ENCODE measurements at places on chromosomes 11 and 22.

DNA sequence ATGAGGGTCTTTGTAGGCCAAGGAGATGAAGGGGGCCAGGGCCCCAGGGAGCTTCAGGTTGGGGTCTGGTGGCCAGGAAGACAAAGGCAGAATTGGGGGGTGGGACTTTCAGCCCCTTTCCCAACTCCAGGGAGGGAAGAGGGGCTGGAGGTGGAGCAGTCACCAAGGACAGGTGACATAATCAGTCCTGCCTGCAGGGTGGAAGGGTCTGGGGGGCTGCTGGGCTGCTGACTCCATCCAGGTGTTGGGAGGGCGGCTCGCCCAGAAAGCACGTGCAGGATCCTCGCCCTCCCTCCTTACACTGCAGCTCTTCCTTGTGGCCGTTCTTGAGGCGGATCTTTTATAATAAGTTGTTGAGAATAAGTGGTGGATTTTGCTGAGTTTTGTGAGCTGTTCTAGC, 1491.1 kb downstream of the TBC1D22A start:
- DNase-seq, result no peak

DNA sequence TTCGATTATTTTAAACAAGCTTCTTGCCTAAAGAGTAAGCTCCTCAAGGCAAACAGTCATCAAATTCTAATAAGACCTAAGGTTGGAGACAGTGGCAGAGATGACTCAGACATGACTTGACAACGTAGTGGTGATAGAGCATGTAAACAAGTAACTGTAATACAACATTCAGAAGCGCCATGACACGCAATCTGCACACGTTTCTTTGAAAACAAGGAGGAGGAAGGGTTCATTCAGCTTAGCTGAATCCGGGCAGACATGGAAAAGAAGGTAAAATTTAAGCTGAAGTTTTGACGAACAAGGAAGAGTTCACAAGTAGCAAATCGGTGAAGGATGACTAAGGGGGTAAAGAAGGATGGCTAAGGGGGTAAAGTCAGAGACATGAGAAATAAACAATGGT, 152.4 kb upstream of the ZC3H12C start:
- DNase-seq, result no peak

- no peak for DNase-seq
Observed at GRCh38 chr22:19884161-19884953, 29.7 kb upstream of the GNB1L start.

DNA sequence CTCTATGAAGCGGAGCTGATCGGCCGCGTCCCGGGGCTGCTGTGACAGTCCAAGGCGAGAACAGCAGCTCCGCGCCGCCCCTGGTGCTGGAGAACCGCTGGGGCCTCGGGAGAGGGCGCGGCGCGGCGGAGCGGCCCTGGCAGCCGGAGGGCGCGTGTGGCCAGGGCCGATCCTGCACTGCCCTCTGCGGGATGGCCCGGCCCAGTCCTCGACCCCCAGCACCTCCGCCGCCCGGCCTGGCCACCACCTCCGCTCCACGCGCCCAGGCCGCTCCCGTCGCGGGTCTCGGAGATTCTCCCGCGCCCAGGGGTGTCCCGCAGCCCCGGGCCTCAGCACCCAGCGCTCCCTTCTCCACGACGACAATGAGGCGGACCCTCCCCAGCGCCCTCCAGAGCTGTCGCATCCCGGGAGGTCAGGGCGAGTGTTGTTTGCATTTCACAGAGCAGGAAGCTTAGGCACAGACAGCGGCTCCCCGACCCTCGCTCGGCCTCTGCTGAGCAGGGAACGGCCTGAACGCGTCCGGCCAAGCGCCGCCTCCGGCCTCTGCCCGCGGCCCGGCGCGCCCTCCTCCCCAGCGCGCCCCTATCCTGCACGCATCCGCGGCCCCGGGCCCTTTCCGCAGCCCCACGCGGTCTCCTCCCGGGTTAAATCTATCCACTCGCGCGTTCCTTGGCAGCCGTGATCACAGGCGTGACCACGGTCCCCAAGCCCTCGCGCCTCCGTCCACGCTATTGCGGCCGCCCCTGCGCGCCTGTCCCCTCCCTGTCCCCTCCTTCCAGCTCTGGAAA, 109.7 kb downstream of the WNT7B start:
- DNase-seq, result no peak

DNA sequence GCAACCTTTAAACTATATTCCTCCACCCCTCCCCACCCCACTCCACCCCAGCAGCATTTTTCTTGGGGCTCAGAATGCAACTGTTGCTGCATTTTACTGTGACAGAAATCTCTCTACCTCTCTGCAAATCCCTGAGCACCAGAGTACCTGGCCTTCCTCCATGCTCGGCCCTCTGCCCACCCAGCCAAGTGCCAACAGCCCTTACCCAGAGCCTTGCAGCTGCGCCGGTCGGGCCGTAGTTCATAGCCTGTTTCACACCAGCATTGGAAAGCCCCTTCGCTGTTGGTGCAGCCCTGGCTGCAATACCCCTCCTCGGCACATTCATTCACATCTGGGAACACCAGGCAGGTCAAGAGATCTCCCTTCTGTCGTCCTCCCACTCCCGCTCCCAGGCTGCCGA, 23.4 kb downstream of the LRP4 start:
- no peak for DNase-seq

DNA sequence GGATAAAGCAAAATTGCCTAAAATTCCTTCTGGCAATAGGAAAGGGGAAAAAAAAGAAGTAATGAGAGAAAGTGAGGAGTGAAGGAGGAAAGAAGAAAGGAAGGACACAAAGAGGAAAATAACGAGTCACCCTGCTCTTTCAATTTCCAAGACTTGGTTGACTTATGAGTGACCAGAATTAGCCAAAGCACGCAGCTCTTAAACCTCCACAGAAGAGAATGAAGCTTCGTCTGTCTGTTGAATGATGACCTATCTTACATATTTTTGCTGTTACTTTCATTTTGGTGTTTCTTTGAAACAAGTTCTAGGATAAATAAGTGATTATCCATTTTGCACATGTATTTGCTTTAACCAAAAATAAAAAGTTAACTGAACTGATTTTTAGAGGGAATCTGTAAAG, 728 bp downstream of the MMP27 start:
- no peak for DNase-seq

DNA sequence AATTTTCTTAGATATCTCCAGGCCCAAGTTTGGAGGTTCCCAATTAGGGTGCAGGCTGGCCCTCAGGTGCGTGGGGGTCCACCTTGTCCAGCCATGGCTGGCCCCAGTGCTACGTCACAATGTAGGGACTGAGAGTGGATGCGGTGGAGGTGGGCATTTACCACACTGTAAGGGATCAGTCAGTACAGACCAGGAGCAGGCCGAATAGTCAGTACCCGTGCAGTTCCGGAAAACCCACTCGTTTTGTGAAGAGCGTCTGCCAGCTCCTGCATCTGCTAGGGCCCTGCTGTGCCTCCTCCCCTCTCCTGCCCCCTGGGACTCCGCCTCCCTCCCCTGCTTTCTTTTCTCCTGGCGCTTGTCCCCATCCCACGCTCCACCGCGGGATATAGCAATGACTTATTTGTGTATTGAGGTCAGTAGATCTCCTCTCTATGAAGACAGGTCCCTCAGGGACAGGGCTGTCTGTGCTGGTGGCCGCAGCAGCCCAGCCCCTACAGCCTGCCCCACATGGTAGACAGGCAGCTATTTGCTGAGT, 50.4 kb upstream of the SEPTIN5 start:
- DNase-seq, result peak; percentile 94

- no peak for DNase-seq
Observed at GRCh38 chr11:12531681-12532080, 142.5 kb upstream of the TEAD1 start.

DNA sequence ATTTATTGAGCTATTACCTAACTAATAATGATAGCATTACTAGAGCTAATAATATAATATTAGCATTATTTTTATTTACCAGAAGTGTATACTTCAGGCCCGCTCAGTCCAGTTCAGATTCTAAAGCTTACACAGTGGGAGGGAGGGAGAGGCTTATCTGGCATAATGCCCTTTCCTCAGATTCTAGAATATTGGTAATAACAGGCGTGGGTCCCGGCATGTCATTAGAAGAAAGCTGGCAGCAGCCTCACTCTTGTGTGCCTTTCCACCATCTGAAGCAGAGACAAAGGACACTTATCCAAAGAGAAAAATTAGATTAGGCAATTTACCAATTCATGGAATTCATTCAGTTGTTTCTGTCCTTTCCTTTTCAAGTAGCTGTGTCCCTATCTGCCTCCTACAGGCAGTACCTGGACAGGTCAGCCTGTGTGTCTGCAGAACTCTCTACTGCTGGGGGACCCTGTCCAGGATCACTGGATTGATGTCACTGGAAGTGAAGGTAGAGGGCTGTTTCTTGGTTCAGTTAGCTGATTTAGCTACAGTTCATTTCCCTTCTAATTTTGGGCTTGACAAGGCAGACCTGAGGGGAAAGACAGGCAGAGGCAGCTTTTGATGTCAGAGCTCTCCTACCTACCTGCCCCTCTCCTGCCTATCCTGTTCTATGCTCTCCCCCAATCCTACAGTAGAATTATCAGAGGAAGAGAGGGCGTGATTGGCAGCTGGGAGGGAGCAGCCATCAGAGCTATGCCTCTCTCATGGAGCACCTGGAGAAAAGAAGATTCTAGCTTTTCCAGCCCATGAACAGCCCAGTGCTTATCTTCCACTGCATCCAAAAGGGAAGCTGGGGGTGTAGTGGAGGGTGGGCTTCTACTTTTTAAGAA, 20.3 kb upstream of the CCDC90B start:
- no peak for DNase-seq

GRCh38 chr11:20283475-20283874, 80.0 kb upstream of the HTATIP2 start:
- DNase-seq, result no peak

DNA sequence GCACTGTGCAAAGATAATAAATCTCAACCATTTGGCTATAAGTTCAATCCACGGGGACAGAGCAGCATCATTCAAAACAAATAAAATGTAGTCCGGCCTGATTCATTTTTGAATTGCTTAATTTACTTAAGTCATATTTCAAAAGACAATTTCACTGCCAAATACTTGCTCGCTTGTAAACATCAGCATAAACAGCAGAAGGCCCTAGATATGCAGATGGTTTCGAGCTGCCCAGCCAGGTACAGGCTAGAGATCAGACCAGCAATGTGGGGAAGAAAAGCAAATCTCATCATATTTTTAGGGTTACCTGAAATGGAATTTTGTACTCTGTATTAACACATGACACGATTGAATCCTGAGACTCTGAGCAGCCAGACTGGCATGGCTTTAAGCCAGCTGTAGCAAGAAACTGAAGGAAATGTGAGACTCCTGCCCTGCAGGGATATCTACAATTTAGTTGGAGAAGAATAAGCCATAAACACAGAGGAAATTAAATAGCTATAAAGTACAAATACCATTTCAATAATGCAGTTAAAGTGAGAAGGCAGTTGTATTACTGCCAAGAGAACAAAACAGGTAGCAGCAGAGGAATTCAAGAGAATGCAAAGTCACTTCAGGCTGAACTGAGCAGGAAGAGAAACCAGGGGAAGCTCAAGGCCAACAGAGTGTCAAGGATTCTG, 440.3 kb downstream of the ETS1 start:
- DNase-seq, result no peak

- DNase-seq, result no peak
Observed at GRCh38 chr22:27801202-27801615, 347 bp downstream of the MN1 start.

- DNase-seq, result no peak
Observed at GRCh38 chr11:82539669-82540068, 194.0 kb downstream of the FAM181B start.

DNA sequence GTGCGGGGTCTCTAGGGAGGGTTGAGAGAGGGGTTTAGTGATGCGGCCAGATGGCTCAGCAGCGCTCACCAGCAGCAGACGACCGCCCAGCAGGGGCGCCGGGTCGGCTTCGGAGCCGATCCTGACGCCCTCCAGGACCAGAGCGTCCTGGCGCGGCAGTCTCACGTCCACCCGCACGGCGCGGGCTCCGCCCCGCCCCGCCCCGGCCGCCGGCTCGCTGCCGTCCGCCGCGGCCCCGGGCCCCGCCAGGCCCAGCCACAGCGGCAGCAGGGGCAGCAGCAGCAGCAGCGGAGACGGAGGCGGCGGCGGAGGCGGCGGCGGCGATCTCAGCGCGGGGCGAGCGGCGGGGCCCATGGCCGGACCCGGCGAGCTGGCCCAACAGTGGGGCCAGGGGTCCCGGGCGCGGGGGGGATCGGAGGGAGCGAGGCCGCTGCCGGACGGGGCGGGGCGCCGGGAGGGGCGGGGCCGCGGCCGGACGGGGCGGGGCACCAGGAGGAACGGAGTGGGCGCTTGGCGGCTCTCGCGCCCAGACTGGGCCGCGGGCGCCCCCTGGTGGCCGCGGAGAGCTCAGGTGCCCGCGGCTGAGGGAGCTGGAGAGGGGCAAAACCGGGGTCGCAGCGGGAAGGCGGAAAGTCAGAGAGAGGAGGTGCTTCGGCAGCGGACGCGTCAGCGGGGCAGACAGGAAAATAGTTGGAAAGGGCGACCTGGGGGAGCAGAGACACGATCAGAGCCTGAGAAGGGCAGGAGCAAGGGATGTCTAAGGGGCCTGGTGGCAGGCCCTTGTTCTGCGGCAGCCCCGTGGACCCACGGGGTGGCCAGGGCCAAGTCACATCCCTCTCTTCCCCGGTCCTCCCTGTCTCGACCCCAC, at the start of gene RNF215:
Gene RNF215, minus strand, starts transcription at position 452 of the 868 bp plus-strand sequence. Its CDS starts 98 bp downstream, at position 354.
- DNase-seq, result peak; percentile 78

DNA sequence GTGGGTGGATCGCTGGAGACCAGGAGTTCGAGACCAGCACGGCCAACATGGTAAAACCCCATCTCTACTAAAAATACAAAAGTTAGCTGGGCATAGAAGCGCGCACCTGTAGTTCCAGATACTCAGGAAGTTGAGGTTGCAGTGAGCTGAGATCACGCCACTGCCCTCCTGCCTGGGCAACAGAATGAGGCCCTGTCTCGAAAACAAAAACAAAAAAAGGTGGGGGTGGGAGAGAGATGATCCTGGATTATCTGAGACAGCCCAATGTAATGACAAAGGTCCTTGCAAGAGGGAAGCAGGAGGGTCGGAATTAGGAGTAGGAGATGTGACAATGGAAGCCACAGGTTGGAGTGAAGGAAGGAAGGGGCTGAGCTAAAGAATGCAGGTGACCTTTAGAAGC, 87.6 kb upstream of the APOA1 start:
- DNase-seq, result no peak

GRCh38 chr11:406796-407650, 7.8 kb downstream of the SIGIRR start:
- DNase-seq, result peak; percentile 91

All from NB4 (cell line).